ENCODE measurements at places on chromosomes 2 and 18.

- no peak for DNase-seq
Observed at GRCh38 chr2:176445956-176446355, 176.7 kb downstream of the MTX2 start.

DNA sequence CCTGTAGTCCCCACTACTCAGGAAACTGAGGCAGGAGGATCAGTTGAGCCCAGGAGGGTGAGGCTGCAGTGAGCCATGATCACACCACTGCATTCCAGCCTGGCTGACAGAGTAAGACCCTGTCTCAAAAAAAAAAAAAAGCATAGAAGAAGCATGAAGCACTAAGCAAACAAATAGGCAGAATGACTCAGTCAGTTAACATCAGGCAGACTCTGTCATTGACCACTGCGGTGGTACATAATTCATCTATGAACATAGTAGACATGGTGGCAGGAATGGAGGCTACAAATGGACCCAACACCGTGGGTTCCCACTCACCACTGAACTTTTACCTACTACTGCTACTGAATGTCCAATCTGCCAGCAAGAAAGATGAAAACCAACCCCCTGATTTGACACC, 7.6 kb upstream of the ASXL2 start:
- no peak for DNase-seq

DNA sequence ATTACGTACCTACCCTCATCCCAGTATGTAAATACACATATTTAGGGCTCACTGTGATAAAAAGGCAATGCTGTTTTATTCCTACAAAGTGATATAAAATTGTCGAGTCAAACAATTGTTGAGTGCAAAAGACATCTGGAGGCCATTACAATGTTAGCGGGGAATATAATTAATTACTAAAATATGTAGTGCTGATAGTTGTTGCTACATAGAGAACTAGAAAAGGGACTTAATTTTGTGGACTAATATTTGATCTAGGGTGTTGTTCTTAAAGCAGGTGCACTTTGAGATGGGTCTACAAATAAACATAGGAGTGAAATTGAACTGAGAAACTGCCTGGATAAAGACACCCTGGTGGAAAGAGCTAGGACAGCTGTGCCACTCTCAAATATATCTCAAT, 300.1 kb downstream of the NOL4 start:
- DNase-seq: no peak

DNA sequence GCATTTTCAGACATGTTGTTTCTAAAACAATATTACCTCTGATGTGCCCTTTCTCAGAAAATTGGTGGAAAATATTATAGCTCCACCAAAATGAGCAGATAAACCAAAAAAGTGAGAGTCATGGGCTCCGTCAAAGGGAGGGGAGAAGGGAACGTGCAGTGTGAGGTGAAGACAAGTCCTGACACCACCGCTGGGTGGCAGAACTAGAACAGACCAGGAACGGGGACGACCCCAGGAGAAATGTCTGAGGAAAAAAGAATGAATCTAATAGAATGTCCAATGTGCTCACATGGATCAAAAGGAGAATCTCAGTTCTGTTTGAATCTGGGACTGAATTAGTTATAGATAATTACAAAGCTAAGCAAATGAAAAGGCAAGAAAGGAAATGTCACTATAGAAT, 22.6 kb upstream of the BCL2 start:
- DNase-seq: peak; percentile 17

- DNase-seq: no peak
Observed at GRCh38 chr18:50711386-50711785, 108.4 kb downstream of the MRO start.

GRCh38 chr18:37199741-37200140, 365.9 kb downstream of the CELF4 start:
- DNase-seq: no peak

DNA sequence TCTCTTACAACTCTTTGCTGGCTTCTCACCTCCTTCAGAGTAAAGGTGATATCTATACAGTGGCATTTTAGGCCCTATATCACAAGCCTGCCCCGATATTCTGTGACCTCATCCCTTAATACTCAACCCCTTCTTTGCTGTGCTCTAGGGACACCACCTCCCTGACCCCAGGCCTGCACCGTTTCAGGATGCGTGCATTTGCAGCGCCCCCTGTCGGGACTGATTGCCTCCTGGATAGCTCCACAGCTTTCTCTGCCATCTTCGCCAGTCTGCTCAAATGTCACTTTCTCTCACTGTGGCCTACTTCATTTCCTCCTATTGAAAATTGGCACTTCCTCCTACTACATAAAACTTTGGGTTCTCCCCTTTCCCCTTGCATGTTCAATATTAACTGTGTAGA, 289.6 kb downstream of the SOCS6 start:
- no peak for DNase-seq

- no peak for DNase-seq
Observed at GRCh38 chr18:13992826-13993540, 77.6 kb upstream of the MC2R start.

DNA sequence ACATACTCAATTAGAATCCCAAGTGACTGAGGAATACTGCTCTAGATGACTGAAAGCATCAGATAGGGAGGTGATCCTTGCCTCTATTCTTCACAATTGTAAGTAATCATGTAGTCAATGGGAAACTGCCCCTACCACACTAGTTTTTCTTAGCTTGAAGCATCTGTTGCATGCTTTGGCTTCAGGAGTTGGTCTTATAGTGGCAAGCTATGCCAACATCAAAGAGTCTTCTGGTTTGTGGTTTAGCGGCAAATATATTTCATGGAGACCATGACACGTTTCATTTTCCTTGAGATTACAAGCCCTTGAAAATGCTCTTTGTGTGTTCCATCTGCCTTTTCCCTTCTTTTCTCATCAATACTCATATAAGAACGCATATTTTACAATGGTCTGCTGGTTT, 12.9 kb downstream of the DCC start:
- no peak for DNase-seq

GRCh38 chr2:84177733-84178132, 281.3 kb downstream of the SUCLG1 start:
- no peak for DNase-seq

DNA sequence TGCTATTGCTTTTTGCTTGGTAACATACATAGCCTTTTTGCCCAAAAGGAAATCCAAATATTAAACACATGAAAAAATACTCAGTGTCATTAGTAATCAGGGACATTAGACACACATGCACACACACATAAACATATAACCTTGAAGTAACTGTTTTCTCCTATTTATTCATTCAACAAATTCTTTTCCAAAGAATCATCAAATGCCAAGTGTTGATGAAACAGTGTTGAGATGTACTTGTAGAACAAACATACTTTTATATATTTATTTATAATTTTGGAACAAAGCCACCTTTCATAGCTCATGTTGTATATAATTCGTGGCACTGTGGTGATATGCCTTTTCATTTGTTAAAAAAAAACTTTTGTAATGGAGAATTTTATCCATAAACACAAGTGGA, 81.0 kb downstream of the APLF start:
- DNase-seq: no peak

DNA sequence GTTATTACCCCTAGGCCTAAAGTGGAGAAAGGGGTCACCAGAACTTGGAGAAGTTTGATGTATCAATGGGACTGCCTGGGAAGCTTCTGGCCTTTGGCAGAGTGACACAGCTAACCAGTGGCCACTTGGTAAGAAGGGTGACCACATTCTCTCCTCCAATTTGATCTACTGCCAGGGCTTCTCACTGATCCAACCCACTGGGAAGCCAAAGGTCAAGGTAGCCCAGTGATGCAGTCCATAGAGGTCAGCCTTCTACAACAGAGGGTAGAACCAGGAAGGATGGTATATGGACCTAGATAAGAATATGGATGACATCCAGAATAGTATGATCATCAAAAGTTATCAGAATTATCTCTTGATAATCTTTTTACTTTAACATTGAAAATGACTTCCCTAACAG, 493.6 kb downstream of the NYAP2 start:
- DNase-seq: no peak

DNA sequence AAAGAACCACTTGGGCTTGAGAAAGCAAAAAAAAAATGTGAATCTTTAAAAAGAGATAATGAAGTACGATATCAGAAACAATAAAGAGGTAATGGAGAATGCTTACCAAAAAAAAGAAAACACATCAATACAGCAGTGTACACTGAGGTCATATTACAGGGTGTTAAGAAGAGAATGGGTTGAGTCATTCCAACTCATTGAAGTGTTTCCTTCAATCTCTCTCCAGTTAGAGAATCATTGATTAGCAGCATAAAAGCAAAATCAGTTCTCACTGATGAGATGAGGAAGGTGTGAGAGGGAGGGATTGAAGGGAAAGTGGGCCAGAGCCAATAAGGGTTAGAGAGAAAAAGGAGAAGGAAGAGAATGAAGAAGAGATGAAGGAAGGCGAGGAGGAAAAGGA, 43.9 kb upstream of the SGPP2 start:
- no peak for DNase-seq

DNA sequence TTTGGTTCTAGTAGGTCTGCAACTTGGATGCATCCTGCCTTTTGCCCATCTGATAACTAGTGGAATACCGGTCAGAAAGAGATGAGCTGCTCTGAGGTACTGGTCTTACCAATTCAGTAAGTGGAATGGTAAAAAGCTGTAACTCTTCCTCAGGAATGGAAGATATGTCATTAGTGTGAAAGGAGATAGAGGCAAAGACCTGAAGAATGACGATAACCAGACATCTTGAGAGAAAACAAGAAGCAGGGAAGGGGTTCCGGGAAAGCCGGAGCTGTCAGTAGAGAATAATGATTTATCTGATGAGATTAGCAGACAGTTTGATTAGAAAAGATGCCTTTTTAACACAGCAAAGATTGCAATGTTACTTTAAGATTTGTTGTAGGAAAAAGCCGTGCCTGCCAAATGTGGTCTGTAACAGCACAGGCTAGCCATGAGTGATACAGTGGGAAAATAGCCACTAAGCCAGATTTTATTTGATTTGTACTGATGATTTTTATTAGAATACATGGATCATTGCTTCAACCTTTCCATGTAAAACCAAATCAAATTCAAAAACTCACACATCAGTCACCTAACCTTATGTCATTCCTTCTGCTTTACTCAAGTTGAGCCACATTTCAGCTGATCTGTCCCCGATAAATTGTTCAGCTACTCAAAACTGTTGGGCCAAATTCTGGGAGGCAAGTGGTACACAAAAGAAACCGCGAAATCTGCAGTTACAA, 110.0 kb downstream of the TCF4 start:
- DNase-seq: no peak

- DNase-seq: no peak
Observed at GRCh38 chr2:234502919-234503285, 6.0 kb upstream of the ARL4C start.

DNA sequence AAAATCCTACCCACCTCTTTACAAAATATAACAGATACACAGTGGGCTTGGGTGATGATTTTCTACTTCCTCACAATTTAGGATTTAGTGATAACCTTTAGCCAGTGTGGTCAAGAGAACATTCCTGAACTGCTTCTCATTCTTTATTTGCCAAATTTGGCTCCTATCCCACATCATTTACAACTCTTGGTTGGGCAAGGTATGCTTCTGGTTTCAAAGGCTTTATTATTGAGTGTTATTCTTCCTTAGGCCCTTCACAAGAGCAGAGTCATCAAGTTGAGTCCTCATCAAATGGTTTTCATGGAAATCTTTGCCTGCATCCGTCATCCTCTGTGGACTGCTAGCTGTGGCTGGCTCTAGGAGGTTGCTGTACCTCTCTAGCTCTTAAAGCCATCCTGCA, 472.0 kb upstream of the ETAA1 start:
- DNase-seq: no peak

DNA sequence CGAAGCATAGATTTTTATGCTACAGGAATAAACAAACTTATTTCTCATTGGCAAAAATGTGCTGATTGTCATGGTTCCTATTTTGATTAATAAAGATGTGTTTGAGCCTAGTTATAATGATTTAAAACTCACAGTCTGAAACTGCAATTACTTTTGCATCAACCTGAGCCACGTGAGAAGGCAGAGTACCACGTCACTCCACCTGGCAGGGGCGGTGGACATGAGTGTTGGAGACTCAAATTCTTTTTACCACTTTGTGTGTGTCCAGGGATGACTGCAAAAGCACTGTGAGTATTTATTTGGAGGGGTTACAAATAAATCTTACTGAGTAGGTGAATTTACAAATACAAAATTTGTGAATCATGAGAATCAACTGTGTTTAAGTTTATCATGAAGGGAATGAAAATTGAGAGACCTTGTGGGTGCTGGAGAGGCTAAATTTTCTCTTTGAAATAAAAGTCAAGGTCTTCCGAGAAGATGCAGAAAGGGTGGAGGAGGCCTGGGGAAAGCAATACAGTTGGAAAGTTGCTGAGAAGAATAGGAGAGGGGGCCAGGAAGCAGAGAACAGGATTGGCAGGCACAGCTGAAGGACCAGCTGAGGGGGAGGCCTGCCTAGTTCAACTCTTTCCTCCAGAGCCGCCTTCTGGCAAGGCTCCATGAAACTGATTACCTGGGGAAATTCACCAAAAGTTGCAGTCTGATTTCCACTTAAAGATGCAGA, 316.4 kb downstream of the MYCN start:
- no peak for DNase-seq

DNA sequence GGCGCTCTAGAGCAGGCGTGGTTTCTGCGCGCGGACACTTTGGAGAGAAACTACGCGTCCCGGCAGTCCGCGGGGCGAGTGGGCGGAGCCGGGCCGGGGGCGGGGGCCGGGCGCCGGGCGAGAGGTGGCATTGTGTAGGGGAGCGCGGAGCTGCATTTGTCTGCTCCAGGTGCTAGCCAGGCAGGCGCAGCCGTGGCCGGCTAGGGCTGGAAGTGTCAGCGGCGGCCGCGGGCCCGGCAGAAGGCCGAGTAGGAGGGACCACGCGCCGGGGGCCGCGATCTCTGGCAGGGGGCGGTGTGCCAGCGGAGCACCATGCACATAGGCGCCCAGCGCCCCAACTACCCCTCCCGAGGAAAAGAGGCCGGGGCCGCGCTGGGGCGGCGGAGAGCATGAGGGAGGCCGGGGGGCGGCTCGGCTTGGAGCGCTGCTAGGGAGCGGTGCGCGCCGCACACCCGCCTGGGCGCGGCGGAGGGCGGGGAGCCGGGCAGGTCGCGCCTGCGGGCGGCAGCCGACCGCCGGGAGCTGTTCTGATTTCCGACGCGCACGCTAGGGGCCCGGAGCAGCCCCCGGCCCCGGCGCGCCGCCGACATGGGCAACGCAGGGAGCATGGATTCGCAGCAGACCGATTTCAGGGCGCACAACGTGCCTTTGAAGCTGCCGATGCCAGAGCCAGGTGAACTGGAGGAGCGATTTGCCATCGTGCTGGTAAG, at the start of gene FMNL2:
TSS of gene FMNL2 (plus strand) at position 159 of the 710 bp plus-strand sequence.
- peak; percentile 47 for DNase-seq

DNA sequence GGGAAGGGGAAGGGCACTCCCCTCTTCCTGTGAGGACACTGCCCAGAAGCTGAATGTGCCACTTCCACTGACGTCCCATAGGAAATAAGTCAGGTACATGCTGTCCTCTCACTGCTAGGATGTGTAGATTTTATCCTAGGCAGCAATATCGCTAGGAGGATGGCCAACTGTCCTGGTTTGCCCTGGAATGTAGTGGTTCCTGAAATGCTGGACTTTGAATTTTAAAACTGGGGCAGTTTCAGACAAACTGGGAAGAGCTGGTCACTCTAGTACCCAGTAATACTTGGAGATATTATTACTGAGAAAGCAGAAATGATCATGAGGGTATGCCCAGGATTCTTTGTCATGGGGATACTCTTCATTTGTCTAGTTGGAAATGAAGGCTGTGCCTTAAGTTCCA, 5.4 kb upstream of the KCNS3 start:
- DNase-seq: no peak
